ENCODE measurements at places on chromosomes 11 and 22.

- DNase-seq, result no peak
Measured at GRCh38 chr22:36744791-36745190, 31.1 kb downstream of the IFT27 start.

DNA sequence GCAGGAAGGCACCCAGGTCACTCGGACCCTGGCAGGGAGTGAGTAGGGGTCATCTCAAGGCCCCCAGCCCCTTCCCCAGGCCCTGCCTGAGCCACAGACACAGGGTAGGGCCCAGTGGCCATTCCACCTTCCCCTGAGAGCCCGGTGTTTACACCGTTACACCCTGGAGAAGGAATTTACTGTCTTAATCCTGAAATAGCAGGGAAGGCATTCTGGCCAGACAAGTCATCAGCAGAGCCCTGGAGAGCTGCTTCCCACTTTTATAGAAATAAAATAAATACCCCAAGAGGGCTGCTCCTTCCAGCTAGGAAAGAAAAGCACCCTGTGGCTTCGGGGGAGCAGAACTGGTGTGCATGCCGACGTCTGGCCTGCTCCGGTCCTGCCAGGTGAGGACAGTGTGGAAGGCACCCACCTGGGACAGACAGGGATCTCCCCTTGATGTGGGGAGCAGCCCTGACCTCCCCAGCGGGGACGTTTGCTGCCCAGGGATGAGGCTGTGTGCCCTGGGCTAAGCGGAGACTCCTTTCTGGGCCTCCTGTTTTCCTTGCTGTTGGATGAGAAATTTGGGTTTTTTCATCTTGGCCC is 180.0 kb downstream of the MN1 start:
- DNase-seq, result no peak

GRCh38 chr22:37242395-37242918 is 1.6 kb downstream of the RAC2 start:
- no peak for DNase-seq

GRCh38 chr11:94854770-94855633 is 86.8 kb downstream of the AMOTL1 start:
- DNase-seq, result no peak

- DNase-seq, result no peak
Measured at GRCh38 chr11:7889985-7890384, 41.1 kb downstream of the OR10A6 start.

- no peak for DNase-seq
Measured at GRCh38 chr11:134478611-134479010, 66.6 kb upstream of the B3GAT1 start.

GRCh38 chr22:19742160-19743066 is 18.2 kb upstream of the TBX1 start:
- DNase-seq, result no peak

- DNase-seq, result no peak
Measured at GRCh38 chr11:10670099-10670498, 23.5 kb downstream of the IRAG1 start.

All from C1 segment of cervical spinal cord (tissue), 14 donors.